ENCODE measurements at places on chromosomes 3 and 15.
A peak's percentile ranks its signal among the peaks of the same experiment; 100 is the strongest.

GRCh38 chr3:65497846-65498245, 540.9 kb downstream of the MAGI1 start:
- no peak for DNase-seq

- DNase-seq, result no peak
These were observed 54.4 kb downstream of the TPRA1 start for GRCh38 chr3:127535901-127536829.

GRCh38 chr3:153704115-153704514, 417.1 kb upstream of the ARHGEF26 start:
- no peak for DNase-seq

DNA sequence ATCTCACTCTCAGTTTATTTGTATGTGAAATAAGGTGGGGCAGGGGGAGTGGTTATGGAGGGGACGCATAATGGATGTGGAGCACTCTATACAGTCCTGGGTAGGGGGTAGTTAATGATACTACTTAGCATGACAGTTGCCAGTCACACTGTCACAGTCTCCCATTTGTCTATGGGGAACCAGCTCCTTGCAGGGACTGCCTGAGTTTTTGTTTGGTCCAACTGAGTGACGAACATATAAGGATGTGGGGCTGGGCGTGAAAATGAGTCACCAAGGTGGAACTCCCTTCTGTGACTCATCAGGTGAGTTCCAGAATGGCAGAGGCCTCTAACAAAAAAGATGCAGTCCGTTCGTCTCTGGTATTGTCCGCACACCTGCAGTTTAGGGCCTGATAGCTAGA, 235.3 kb upstream of the ST8SIA2 start:
- peak; percentile 61 for DNase-seq

DNA sequence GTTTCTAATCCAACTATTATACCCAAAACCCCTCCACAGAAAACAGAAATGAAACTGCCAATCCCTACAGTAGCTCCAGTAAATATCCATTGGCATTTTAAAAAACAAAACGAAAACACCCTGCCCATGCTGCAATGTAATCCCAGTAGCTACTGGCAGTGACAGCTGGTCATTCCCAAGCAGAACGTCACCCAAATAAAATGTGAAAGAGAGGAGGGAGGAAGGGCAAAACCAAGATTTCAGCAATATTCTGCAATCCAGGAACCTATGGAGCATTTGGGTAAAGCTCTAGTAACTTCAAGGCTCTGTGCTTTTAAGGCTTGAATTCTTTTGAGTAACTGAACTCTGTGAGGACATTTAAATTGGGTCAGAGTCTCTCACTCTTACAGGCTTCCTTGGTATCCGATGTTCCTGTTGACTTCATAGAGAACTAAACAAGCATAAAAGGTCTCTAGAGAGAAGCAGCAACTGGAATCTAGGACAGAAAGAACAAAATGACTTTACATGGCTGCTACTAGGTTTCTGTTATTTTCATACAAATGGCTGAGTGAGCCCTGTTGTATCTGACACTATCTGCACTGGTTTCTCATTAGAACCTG, 136.2 kb downstream of the TNIK start:
- DNase-seq, result no peak

- DNase-seq, result no peak
These were observed 127.8 kb upstream of the P2RY1 start for GRCh38 chr3:152706991-152707713.

- DNase-seq, result no peak
These were observed 222.7 kb downstream of the EFHB start for GRCh38 chr3:19711160-19711782.

DNA sequence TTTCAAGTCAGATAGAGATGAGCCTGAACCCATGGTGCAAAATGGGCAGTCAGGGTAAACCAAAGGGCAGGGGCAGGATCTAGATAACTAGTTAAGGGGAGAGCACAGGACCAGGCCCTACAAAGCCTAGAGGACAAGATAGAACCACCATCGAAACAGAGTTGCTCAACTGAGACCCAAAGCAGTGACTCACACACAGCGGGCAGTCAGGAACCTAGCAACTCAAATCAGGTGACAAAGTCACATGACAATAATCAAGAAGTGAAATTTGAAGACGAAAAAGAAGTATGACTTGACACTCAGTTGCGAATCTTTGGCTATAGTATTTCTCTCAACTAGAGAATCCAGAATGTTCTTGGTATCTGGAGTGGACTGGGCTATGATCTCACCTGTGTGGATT, 136.0 kb upstream of the PTPRG start:
- no peak for DNase-seq

Measured in activated CD4-positive, alpha-beta T cell treated with anti-CD3 and anti-CD28 coated beads, Interleukin-2, Interleukin-6, amounts not matched to agents 100 ng/mL and 50 ng/mL, durations not matched to agents 16 hours and 8 hours (primary cell).